ENCODE measurements at places on chromosomes 16 and 17.

- no peak for DNase-seq
These were observed 29.0 kb downstream of the SRL start for GRCh38 chr16:4212934-4213296.

DNA sequence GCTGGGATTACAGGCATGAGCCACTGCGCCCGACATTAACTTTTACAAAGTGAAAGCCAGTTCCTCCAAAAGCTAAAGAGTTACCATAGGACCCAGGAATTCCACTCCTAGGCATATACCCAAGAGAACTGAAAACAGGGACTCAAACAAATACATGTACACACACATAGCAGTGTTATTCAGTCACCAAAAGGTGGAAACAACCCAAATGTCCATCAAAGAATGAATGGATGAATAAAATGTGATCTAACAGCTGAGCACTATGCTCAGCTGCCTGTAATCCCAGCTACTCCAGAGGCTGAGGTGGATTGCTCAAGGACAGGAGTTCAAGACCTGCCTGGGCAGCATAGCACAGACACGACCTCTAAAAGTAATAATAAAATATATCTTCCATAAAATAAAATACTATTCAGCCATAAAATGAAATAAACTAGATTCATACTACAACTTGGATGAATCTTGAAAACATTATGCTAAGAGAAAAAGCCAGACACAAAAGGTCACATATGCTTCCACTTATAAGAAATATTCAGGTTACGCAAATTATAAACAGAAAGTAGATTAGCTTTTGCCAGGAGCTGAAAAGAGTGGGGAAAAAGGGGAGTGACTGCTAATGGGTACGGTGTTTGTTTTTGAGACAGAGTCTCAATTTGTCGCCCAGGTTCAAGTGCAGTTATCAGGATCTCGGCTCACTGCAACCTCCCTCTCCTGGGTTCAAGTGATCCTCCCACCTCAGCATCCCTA is 9.3 kb upstream of the USP7 start:
- no peak for DNase-seq

DNA sequence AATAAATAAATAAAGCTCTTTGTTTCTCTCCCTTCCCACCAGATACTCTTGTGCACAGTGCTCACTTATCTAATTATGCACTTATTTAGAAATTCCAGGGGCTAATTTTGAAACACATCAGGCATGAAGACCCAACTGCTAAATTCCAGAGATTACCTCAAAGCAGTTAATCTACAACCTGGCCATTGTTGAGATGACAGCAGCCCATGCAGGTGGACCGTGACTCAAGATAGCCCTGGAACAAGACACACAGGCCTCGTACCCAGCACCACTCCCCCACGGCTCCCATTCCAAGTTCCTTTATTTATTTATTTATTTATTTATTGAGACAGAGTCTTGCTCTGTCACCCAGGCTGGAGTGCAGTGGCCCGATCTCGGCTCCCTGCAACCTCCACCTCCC is 60.1 kb upstream of the NPEPPS start:
- DNase-seq: no peak

GRCh38 chr16:88012360-88012759 is 61.1 kb downstream of the BANP start:
- no peak for DNase-seq

DNA sequence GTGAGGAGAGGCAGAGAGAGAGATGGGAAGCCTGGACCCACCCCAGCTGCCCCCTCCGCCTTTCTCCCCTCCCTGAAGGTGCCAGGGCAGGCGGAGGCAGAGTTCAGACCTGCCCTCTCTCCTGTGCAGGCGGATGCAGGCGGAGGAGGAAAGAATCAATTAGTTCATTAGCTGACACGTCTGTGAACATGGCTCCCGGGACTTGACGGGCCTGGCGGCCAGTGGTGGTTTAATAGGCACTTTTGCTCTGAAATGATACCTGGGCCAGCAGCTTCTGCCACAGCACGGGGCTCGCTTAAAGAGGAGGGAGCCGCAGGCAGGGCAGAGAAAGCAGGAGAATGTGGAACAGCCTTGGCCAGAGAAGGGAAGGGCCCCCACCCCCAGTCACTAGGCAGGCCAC is 98.1 kb downstream of the SDK2 start:
- DNase-seq: no peak
